ENCODE measurements at places on chromosomes 12 and 14.

DNA sequence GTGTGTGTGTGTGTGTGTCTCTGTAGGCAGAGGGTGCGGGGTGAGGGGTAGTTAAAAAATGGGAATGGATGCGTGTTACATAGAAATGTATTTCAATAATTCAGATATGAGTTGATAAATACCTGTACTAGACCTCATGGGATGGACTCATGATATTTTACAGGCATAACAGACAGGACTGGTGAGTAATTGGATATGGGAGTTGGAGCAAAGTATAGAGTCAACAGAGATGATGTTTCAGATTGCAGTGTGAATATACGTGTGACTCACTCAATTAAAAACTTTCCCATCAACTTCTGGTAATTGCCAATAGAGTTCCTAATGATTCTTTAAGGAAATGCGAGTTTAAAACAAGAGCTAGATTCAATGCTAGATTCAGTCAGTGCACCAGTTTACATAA is 711.9 kb downstream of the C12orf50 start:
- no peak for DNase-seq

GRCh38 chr12:15939111-15939510 is 28.0 kb downstream of the DERA start:
- no peak for DNase-seq

DNA sequence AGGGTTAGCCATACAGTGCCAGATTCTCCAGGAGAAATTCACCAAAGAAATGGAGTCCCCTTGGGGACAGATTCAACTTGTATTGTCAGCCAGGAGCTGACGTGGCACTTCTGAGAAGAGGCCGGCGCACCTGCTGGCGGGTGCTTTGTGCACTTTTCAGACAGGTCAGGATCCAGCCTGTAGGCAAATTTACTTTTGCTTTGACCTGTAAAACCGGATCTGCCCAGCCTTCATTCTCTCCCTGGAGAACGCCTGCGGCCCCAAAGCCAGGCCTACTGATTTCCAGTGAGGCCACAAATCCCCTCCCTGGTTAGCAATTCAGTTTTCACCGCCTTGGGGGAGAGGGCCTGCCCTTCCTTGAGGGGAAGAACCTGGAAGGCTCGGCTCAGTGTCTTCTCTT is 17.4 kb downstream of the P2RX4 start:
- no peak for DNase-seq

DNA sequence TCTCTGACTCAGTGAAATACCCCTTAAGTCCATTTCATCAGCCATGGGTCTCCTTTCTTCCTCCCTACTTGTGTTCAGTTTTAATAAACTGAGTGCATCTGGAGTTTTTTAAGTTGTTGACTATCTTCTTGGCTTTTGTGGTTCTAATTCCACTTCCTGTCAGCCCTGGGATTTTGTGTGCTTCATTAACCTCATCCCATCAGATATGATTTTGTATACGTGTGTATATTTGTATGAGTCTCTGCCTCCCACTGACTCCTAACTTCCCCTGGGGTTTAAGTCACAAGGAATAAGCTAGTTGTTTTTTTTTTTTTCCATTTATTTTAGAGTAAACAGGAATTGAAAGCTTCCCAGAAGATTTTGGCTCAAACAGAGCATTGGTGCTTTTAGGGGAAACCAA is 62.7 kb downstream of the TTLL5 start:
- peak; percentile 16 for DNase-seq

DNA sequence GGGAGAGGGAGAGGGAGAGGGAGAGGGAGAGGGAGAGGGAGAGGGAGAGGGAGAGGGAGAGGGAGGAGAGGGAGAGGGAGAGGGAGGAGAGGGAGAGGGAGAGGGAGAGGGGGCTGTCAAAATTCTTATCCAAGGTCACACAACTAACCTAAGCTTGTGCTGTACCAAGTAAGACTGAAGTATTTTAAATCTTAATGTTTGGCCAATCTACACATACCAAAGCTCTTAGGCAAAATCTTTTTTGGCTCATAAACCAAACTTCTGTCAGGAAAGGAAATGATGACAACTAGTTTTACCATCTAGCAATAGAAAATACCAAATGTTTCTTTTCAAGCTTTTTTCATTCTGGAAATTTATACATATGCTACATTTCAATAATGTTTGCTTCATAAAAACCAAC is 33.8 kb downstream of the CCDC38 start:
- DNase-seq: no peak

DNA sequence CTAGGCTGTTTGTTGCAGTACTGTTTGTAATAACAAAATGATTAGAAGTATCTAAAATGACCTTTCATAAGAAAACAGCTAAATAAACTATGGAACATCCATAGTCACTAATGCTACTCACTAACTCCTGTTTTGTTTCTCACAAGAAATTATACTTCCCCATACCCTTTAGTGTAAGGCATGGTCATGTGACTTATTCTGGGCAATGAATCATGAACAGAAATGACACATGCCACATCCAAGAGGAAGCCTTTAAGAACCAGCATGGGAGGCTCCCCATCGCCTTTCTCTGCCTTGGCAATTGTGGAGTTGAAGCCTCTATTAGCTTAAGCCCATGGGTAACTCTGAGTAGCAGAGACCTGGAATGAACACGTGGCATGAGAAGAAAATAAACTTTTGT is 49.3 kb downstream of the KSR2 start:
- peak; percentile 46 for DNase-seq

DNA sequence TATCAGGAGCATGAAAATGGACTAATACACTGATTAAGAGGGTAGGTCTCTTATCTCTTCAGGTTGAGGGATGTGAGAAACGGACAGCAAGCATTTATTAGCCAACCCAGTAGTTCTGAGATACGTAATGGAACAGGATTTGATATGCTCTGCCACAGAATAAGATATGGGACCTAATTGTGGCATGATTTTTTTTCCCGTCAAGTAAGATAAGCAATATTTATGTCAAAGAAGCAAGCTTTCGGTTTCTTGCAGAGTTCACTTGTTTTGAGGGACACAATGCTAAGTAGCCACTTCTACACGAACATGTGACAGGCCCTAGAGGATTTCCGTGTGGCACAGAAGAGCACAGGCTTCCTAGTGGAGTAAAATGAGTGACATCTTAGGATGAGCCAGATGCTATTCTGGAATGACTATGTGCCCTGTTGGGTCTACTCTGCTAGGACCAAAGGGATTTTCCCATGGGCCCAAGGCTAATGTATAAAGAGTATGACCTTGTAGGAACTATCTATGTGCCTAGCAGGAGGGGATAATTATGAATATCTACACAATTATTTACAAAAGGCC is 57.9 kb downstream of the SLC38A1 start:
- no peak for DNase-seq

DNA sequence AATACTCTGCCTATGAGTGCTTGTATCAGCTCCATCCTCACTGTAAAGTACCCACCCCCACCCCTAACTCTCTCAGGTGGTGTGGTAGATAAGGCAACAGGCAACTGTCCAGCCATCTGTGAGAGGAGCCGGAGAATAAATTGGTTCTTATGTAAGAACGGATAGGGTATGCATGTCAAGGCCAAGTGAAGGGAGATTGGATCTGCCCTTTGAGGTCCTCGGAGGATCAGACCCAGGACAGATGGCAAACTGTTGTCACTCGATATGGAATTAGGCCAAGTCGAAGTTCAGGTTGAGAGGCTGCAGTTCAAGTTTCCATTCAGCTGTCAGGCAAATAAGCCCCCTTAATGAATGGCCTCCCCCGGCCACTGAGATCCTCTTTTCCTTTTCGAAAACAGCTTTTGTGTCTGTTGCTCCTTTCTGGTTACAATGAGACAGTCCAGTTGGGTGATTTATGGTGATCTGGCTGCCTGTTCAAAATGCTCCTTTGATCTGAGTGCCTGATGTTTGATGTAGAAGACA is 120.3 kb downstream of the VRK1 start:
- DNase-seq: no peak

DNA sequence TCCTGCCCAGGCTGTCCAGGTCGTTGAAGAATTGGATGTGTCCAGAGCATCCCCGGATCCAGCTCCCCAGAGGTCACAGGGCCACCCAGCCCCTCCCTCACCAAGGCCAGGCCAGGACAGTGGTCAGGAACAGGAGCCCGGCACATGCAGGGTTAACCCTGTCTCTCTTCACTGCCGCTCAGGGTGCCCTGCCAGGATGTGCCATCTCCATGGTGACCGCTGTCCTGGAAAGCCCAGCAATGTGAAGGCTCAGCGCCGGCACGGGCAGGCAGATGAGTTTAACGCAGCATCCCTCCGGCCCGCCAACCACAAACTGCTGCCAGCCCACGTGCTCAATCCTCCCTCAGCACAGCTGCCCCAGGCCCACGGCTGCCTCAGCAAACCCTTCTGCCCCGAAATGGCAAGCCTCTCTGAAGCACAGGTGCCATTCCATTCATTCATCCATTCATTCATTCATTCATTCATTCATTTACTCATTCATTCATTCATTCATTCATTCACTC is 4.4 kb downstream of the TMEM179 start:
- DNase-seq: no peak

DNA sequence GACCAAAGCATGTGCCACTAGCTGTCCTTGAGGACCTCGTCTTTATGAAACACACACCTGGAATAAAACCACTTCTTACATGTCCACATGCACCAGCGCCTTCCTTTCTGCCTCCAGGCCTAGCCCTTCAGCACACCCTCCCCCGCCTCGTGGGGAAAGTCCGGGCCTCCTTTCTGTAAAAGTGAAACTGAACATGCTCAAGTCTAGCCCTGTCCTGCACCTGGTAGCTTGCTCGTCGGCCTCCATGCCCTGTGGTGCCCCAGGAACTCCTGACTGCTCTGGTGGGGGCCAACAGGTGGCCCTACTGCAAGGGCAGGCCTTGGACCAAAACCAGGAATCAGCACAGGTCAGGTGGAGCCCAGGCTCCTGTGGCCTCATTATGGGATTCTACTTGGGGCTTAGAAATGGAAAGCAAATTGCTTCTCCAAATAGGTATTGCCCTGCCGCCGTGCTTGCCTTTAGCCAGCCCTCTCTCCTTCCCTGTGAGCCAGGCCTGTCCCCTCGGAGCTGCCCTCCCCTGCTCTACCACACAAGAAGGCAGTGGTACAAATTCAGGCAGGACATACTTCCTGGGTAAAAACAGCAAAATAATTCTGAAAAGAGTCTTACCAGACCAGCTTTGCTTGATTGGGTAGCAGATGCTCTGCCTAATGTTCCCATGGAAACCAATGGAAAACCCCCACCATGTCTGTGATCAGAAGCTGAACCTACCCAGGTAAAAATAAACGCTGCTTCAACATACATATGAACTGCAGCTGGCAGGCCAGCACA is 43.5 kb downstream of the ERH start:
- DNase-seq: peak; percentile 11

DNA sequence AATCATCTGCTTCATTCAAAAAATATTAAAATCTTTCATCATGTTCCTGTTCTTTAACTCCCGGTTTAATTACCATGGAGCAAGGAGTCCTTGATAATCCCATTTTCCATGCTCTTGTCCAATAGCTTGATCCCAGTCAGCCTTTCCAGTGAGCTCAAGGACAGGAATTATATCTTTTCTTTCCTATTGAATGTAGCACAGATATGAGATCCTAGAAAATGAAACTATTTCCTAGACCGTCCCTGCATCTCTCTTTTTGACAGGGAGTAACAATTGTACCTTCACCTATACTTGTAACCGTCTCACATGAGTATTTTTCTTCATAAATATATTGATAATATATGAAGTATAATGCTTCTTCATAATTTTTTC is 35.6 kb downstream of the PIK3C2G start:
- no peak for DNase-seq

- no peak for DNase-seq
Observed at GRCh38 chr14:93723001-93723400, 65.3 kb downstream of the PRIMA1 start.

DNA sequence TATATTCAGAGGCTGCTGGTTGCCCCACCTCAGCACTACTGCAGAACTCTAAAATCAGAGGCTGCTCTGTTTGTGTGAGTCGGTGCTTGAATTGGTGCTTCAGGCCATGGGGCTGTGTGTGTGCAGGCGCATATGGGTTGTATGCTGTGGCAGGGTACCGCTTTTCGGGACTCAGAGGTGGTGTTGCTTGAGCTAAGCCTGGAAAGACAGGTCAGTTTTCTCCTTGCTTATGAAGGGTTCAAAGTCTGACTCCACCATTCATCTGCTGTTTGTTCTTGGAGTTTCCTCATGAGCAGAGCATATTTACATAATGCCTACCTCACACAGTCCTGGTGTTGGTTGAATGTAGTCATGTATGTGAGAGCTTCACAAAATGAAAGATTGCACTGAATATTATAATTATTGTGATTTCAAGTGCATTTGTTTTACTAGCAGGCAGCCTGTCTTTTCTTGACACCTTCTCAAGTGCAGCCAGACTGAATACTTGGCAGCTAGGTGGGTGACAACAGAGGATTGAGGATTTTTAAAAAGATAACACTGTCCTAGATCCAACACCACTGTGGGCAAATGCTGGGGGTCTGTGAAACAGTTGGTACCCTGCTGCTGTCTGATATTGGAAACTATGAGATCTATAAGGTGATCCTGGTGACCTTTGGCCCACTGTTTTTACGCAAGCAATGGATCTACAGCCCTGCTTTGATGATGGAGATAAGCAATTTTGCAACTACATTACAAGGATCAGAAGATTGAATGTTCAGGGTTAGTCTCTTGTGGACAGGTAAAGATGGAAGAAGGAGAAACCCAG is 1.0 kb upstream of the ANG start:
- DNase-seq: no peak

- no peak for DNase-seq
Observed at GRCh38 chr12:115166698-115167315, 482.8 kb upstream of the TBX3 start.

DNA sequence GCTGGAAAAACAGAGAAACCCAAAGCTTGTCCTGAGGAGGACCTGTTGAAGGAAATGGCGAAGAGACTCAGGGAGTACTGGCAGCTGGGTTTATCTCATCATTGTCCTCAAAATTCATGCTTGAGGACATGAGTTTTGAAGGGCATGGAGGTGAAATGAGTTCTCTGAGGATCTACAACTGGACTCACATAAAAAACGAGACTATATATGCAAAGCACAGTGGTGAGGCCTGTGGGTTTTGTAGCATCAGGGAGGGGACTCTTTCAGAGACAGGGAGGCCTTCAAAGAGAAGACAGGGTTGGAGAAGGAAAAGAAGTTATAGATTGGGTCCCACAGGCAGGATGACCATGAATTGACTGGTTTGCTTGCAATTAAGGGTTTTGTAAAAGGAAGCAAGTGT is 71.3 kb upstream of the SCN8A start:
- DNase-seq: no peak

DNA sequence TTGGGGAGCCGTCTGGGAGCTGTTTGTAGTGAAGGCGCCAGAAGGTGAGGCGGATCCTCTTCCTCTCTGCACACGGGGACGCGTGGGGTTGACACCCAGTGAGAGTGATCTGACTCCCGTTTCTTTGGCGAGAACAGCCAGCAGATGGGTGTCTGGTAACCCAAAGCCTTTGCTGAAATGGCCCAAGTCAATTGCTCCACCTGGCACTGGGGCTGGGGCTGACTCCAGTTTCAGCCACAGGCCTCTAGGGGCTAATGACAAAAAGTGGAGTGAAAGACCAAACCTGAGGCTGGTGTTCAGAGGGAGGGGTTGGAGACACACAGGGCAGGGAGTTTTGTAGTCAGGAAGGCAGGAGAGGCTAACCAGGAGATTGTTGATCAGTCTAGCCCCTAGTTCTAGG is 87.0 kb downstream of the FRMD6 start:
- DNase-seq: no peak

GRCh38 chr14:52272375-52272774 is 4.9 kb downstream of the PTGDR start:
- DNase-seq: peak; percentile 24

Data from inflammatory macrophage treated with lipopolysaccharide for 4 hours (primary cell).